GM19239 (cell line): ENCODE measurements at places on chromosomes 1 and 21.

- no peak for DNase-seq
Measured at GRCh38 chr1:64183395-64184002, 19.9 kb upstream of the UBE2U start.

- peak; percentile 13 for DNase-seq
Measured at GRCh38 chr21:26715878-26716506, 129.2 kb downstream of the ADAMTS1 start.

GRCh38 chr21:41830764-41831452 lies 48.2 kb downstream of the PRDM15 start:
- DNase-seq: no peak

GRCh38 chr1:180907313-180908055 lies 5.2 kb upstream of the KIAA1614 start:
- no peak for DNase-seq

DNA sequence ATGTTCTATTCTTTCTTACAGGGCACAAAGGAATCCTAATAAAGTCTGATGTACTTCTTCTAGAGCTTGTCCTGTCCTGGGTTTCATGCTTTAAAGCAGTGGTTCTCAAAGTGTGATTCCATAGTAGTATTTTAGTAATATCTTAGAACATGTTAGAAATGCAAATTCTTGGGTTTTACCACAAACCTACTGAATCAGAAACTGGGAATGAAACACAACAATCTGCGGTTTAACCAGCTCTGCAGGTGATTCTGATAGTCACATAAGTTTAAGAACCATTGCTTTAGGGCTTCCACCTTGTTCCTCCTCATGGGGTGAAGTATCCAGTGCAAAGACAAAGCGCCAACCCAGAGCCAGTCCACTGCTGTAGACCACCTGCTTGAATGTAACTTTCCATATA lies 41.1 kb downstream of the NGF start:
- peak; percentile 19 for DNase-seq

DNA sequence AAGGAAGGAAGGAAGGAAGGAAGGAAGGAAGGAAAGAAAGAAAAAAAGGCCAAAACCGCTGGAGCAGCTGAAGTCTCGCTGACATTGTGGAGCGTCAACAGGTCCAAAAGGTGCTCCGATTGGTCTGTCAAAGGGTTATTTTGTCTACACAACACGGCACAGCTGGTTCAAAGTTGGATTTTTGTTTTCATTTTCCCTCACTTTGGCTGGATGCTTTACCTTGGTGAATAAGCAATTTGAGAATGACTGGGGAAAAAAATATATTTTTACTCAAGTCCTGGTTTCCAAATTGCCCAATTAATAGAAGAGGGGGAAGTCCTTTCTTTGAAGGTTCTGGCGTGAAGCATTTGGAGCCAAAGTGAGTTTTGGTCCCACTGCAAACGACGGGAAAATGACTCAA lies 19.3 kb upstream of the PAX7 start:
- DNase-seq: no peak

DNA sequence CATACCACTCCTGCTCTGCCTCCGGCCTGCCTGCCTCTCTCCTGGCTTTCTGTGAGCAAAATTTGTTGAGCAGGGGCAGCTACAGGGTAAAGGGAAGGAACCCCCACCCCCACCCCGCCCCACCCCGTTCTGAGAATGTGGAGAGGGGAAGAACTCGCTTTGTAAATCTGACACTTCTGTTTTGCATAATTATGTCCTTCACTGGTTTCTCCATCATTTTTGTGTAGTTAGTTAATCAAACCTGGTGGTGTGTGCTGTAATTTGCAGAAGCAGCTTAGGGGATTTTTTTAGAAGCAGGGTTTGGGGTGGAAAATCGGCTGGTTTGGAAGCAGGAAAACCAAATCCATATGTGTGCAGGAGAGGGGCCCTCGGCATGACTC lies 58.1 kb upstream of the TMEM51 start:
- DNase-seq: no peak

- DNase-seq: no peak
Measured at GRCh38 chr1:163877016-163877415, 555.3 kb downstream of the NUF2 start.

DNA sequence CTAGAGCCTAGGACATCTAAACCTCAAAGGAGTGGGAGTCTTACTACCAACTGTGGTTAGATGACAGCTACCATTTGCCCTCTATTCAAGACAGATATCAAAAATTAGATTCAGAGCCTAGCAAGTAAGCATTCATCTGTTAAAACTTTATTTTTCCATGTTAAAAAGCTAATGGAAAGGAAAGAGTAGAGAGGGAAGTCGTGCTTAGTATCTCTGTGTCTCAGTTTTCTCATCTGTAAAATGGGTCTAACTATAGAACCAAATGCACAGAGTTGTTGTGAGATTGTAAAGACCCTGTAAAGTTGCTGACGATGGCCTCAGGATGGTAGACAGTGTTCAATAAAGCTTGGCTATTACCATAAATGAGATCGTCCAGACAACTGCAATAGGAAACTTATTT lies 428.5 kb upstream of the RUNX1 start:
- DNase-seq: no peak

DNA sequence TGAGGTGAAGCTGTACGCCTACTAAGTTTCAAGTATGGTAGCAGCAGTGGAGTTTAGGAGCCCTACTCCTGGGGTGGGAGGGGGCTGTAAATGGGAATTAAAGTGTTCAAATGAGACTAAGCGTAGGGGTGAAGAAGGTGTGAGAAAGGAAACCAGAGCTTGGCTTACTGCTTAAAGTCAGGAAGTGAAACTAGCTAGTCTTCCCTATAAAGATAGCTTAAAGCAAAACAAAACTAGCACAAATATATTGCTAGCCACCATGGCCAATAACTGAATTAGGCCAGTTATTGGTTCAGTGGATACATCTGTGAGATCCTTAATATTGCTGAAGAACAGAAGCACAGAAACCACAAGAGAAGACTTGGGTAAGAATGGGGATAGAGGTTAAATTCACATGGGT lies 492.2 kb upstream of the PKN2 start:
- DNase-seq: peak; percentile 9

DNA sequence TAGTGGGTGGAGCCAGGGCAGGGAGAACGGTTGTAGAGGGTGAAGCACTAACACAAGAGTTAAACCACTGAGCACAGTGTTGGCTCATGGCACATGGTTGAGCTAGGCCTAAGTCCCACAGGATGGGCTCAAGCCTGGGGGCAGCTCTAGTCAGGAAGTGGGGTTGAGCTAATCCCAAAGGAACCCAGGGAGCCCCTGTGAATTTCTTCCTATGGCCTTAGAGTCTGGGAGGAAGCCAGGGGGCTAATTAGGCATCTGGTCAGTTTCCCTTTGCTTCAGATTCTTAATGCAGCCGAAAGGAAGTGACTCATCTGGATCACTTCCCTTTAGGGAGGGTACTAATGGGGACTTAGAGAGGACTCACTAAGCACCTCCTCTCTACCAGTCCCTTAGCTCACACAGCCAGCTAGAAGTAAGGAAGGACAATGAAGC lies 10.1 kb downstream of the CFAP45 start:
- peak; percentile 75 for DNase-seq

GRCh38 chr1:29664711-29665110 lies 428.4 kb downstream of the PTPRU start:
- DNase-seq: no peak

DNA sequence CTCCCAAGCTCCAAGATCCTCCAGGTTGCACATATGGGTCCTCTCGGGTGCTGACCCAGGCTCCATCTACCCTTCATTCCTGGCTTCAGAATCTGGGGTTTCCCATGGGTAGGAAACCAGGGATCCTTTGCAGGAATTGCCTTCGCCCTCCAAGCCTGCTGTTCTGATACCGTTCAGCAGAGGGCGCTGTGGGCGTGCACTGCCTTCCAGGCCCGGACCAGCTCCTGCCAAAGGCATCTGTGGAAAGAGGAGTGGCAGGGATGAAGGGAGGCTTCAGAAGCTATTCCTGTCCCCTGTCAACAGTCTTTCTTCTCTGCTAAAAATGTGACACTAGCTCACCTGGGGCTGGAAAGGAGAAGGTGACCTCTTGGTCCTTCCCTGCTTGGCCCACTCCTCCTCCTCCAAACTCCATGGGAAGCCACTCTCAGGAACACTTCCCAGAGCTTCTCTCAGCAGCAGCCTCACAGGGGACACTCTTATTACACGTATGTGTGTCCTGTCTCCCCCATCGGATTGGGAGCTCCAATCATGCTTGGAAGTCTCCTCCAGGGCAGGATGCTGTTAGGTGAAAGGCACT lies 71.2 kb downstream of the VWA5B1 start:
- DNase-seq: no peak

- peak; percentile 71 for DNase-seq
Measured at GRCh38 chr1:154807048-154807591, 63.0 kb downstream of the KCNN3 start.

- DNase-seq: no peak
Measured at GRCh38 chr1:147338571-147338970, 96.1 kb downstream of the CHD1L start.

DNA sequence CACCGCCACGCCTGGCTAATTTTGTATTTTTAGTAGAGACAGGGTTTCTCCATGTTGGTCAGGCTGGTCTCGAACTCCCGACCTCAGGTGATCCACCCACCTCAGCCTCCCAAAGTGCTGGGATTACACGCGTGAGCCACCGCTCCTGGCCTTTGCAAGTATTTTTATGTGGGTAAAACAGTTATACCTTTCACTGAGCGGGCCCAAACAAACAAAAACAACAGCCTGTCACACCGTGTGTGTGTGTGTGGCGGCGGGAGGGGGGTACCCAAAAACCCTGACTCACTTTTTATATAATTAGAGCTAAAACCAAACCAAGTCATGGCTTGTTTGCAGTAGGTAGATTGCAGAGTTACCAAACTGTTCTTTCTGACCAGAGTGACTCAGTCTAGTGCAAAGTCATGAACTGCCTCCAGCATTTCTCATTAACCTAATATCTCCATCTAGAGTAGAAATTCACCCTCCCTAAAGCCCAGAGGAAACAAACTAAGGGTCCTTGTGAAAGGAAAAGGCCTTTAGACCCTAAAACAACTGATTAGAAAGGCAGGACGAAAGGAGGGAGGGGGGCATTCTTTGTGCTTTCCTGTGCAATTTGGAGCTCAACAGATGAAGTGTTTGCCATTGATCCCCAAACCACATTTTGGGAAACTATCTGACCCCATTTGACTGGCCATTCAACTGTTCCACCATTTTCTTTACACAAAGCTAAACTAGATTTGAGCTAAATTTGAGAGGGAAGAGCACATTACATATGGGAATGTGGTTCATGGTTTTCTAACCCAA lies 181.0 kb downstream of the DHRS3 start:
- no peak for DNase-seq

DNA sequence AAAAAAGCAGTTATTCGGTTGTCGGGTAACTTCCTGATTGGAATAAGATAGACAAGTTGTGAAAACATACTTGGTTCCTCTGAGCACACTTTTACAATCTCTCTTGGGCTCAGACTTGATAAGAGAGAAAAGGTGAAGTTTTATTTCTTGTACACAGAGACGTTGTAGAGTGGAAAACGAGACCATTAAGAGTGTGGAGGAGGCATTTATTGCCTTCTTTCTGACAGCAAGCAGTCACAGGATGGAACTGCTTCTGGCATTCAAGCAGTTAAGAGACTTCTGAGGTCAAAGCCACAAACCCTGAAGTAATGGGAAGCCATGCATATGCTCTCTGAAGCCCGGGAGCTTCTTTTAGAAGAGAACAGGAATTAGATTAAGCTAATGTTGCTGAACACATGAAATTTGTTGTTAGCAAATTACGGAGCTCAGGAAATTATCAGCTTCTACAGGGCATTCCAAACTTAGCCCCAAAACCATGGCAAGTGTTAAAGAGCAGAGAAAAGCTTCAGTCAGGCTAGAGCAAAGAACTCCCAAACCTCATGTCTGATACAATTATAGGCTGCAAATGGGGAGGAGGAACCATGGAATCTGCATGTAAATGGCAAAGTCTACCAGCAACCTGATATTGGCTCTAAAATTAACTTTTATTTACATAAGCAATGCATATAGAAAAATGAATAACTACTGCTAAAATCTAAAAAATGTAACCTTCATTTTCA lies 26.0 kb downstream of the S1PR1 start:
- no peak for DNase-seq

- no peak for DNase-seq
Measured at GRCh38 chr1:182244451-182244850, 147.1 kb downstream of the GLUL start.

DNA sequence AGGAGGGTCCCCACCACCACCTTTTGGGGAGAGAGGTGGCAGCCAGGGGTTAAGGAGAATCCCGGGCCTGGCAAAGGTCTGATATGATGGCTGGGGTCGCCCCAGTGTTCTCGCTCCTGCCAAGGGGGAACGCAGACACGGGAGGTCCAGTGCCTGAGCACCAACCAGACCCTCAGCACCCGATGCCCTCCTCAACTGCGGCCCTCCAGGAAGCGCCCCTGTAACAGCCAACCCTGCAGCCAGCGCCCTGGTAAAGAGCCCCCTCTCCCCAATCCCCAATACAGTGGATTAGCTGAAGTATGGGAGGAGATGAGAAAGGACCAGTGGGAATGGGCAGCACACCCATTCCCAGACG lies 10.4 kb downstream of the ADAMTSL4 start:
- no peak for DNase-seq

DNA sequence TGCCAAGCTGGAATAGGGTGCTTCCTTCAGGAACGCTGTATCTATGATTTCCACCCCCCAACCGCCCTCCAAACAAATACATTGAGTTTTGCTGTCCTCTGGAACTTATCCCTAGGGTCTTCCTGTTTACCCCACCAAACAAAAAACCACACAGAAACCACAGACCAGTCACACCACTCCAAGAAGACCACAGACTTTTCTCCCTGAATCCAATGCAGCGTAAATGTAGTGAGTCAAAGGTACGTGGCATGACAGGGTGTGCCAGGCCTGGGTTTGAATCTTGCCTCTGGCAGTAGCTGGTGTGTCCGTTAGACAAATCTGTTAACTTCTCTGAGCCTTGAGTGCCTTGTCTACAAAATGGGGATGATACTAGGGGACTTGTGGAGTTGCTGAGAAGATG lies 27.8 kb downstream of the ASAP3 start:
- no peak for DNase-seq

DNA sequence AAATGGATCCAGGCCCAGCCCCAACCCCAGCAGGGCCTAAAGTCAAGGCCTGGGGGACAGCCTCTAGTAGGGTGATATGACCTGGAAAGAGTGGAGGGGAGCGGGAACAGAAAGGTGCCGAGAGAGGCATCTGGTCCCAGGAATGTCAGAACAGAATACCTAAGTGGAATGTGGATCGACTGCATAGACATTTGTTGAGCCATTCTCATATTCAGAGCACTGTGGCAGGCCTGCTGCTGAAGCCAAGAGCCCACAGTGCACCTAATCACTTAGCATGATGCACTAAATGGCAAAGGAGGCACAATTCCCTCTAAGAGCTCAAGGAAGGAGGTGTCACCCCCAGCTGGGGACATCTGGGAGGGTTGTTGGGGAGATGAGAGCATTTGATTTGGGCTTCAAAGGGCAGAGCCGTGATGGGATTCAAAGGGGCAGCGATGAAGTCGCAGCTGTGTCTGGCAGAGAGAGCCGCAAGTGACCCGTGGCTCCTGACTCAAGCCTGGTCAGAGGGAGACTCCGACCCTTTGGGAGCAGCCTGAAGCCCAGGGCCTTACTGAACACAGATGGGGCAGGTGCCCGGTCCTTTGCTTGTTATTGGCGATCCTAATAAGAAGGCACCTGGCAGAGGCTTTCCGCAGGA lies 8.6 kb upstream of the PKP1 start:
- no peak for DNase-seq
